ENCODE measurements at places on chromosomes 7 and 10.
A peak's percentile ranks its signal among the peaks of the same experiment; 100 is the strongest.

GRCh38 chr10:15320118-15320517 is 51.0 kb downstream of the FAM171A1 start:
- no peak for DNase-seq

GRCh38 chr10:12945690-12946359 is 55.7 kb downstream of the CCDC3 start:
- no peak for DNase-seq

- no peak for DNase-seq
Measured at GRCh38 chr10:131856441-131857094, 44.2 kb upstream of the PPP2R2D start.

DNA sequence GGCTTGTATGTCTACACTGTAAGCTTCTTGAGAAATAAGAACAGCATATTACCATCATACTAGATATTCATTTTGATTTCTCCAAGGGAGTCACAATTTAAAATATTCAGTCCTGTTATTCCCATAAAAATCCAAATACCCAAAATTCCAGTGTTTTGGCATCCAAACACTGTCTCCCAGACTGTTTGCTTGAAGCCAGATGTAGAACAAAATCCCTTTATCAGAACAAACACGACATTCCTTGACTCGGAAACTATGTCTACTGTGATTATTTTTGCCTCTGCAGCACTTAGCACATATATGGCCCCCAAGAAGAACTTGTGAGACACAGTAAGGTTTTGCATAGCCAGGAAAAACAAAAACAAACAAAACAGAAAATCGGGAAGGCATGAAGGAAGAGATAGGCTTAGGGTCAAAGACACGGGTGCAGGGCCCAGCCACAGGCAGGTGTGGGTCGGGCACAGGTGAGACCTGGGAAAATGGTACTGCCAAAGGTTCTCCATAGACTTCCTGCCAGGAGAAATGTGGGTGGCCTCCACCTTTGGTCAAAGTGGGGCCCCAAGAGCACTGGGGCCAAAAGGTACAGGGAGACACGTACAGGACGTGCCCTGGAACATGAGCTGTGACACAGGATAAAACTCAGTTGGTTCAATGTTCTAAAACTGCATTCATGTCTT is 36.5 kb downstream of the CPXM2 start:
- no peak for DNase-seq

- no peak for DNase-seq
Measured at GRCh38 chr7:126845331-126845730, 407.4 kb downstream of the GRM8 start.

GRCh38 chr10:4011136-4011812 is 226.3 kb upstream of the KLF6 start:
- DNase-seq, result no peak

DNA sequence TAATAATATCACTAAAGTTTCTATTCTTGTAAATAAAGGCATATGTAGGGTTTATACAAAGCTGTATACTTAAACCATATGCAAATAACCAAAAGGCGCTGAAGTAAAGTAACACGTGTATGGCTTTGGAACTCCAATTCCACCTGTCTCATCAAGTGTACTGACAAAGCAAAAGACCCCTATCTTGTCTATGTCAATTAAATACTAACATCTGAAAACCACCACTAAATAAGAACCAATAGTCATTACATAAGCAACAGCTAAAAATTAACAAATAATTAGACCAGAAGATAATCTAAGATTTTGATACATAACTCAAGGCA is 93.9 kb downstream of the KMT2C start:
- DNase-seq, result no peak

GRCh38 chr7:113175525-113176104 is 57.3 kb upstream of the SMIM30 start:
- DNase-seq, result no peak

- DNase-seq, result peak; percentile 69
Measured at GRCh38 chr7:157412021-157412443, 75.2 kb downstream of the DNAJB6 start.

Measured in CD4-positive, alpha-beta T cell treated with Interleukin-15 for 4 hours (primary cell).